T1000 (cell line): ENCODE measurements at places on chromosomes 1 and 21.

DNA sequence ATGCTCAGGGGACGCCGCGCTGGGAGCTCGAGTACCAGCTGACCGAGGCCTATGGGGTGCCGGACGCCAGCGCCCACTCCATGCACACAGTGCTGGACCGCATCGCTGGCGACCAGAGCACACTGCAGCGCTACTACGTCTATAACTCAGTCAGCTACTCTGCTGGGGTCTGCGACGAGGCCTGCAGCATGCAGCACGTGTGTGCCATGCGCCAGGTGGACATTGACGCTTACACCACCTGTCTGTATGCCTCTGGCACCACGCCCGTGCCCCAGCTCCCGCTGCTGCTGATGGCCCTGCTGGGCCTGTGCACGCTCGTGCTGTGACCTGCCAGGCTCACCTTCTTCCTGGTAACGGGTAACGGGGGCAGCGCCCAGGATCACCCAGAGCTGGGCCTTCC, 1.3 kb upstream of the XKR8 start:
- no peak for DNase-seq

GRCh38 chr21:41160036-41160435, 7.9 kb upstream of the BACE2 start:
- DNase-seq, result no peak

- no peak for DNase-seq
Observed at GRCh38 chr1:100902365-100902764, 6.5 kb downstream of the SLC30A7 start.

DNA sequence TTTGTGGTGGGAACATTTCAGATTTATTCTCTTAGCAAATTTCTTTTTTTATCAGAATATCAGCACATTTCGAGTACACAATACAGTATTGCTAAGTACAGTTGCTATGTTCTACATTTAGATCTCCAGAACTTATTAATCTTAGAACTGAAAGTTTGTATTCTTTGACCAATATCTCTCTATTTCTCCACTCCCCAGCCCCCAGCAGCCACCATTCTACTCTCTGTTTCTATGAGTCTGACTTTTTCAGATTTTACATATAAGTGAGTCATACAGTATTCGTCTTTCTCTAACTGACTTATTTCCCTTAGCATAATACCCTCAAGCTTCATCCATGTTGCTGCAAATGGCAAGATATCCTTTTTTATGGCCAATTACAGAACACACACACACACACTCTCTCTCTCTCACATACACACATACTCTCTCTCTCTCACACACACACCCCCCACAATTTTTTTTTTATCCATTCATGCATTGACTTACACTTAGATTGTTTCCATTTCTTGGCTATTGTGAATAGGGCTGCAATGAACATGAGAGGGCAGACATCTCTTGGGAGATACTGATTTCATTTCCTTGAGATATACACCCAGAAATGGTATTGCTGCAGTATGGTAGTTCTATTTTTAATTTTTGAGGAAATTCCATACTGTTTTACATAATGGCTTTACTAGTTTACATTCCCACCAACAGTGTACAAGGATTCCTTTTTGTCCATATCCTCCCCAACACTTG, 15.7 kb downstream of the RPTN start:
- no peak for DNase-seq

DNA sequence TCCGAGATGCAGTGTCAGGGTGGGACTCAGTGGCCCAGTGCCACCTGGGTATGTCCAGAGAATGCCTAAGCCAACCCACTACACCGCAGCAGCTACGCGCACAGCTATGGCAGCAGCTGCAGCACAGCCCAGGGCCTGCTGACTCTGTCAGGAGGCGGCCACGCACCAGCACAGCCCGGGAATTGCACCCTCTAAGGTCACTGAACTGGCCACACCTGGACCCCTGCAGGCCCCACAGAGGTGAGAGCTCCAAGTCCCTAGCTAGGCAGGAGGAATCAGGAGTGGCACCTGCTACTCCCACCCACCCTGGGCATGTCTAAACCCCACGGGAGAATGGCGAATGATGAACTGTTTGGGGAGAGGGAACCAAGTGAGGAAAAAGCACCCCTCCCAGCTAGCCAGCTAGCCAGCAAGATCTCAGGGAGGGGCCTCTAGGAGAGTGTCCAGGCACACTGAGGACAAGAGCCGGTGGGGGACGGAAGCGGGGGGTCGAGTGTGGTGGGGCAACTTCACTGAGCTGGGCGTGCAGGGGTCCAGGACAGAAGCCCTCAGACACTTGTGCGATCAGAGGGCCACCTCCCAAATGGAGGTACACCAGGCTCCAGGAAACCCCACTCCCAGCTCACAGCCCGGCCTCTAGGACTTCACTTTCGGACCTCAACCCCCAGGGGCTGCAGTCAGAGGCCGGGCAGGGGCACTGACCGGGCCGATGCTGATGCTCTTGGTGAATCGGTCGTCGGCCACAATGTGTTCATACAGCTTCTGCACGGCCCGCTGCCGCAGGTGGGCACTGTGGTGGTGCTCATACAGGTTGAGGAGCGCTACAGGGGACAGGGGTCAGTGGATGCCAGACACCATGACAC, 13.9 kb downstream of the LSS start:
- no peak for DNase-seq

GRCh38 chr1:233406994-233407631, 79.6 kb downstream of the MAP3K21 start:
- DNase-seq, result no peak

GRCh38 chr1:114509596-114510273, 1.3 kb downstream of the TRIM33 start:
- DNase-seq, result no peak

- DNase-seq, result no peak
Observed at GRCh38 chr1:192552760-192553191, 22.8 kb upstream of the RGS1 start.

- DNase-seq, result no peak
Observed at GRCh38 chr1:15206418-15207030, 40.5 kb upstream of the FHAD1 start.

GRCh38 chr1:89602871-89603404, 30.0 kb upstream of the LRRC8C start:
- no peak for DNase-seq

- DNase-seq, result no peak
Observed at GRCh38 chr1:225498549-225499136, 70.8 kb upstream of the LBR start.

DNA sequence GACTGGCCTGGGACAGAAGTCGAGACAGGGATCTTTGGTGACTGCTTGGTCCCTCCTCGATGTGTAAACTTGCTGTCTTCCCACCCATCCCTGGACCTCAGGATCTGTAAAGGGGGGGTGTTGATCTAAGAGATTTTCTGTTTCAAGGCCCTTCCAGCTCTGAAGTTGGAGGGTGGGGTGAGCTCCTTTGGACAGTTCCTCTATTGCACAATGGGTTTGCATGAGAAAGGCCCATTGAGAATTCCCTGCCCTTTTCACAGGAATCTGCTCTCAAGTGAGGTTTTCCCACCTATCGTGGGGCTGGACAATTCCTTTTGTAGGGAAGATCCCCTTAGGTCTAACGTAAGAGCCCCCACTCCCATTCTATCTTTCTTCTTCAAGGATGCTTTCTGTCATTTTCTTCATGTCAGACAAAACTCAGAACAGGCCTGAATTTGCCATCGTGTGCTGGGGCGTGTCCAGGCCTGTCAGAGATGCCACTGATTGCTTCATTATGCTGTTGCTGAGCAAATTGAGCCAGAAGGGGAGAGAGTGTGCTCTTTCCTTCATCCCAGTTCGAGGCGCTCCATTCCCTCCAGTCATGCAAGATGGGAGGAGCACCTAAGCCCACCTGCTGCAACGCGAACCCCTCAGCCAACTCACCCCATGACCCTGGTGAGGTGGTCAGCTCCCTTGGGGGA, 149.9 kb upstream of the IGSF21 start:
- no peak for DNase-seq

- DNase-seq, result no peak
Observed at GRCh38 chr1:100476735-100477290, 61.1 kb upstream of the GPR88 start.

DNA sequence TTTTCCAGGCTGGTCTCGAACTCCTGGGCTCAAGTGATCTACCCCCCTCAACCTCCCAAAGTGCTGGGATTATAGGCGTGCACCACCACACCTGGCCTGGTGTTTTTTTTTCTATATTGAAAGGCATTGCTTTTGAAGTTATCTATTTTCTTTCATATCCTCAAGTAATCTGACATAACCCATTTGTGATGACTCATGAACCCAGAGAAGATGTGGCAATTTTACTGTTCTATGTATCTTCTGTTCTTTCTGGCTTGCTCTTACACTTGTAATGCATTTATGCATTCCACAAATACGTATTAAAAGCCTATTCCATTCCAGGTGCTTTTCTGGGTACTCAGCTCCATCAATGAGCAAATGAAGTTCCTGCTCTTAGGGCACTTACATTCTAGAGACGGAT, 29.9 kb upstream of the ERRFI1 start:
- DNase-seq, result no peak

- no peak for DNase-seq
Observed at GRCh38 chr1:36871146-36871971, 163.0 kb downstream of the GRIK3 start.

GRCh38 chr1:52842643-52843310, at the start of gene ZYG11A:
TSS of gene ZYG11A (plus strand) at chr1:52842760. CDS start at chr1:52842884, 124 bp downstream.
- peak; percentile 80 for DNase-seq

- DNase-seq, result no peak
Observed at GRCh38 chr1:5915587-5916571, 76.3 kb downstream of the NPHP4 start.

DNA sequence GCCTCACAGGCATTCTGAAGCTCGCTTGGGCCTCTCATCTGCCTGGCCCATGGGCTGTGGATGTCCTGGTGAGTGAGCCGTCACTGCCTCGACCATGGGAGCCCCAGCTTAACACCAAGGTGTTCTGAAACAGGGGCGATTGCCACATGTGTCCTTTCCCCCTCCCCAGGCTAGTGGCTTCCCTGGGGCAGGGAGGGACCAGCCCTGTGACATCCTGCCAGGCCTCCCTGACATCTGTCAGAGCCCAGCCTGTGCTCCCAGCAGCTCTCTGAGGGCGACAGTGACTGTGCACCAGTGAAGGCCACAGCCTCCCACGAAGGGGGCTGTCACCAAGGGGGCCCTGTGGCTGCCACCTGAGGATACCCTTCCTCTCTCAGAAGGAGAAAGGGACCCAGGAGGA, 35.9 kb upstream of the CCDC27 start:
- no peak for DNase-seq

GRCh38 chr21:44514746-44515358, 25.1 kb downstream of the KRTAP10-1 start:
- no peak for DNase-seq

- DNase-seq, result no peak
Observed at GRCh38 chr1:38964140-38964548, 22.5 kb upstream of the RHBDL2 start.
